ENCODE measurements at places on chromosomes 3 and 15.

DNA sequence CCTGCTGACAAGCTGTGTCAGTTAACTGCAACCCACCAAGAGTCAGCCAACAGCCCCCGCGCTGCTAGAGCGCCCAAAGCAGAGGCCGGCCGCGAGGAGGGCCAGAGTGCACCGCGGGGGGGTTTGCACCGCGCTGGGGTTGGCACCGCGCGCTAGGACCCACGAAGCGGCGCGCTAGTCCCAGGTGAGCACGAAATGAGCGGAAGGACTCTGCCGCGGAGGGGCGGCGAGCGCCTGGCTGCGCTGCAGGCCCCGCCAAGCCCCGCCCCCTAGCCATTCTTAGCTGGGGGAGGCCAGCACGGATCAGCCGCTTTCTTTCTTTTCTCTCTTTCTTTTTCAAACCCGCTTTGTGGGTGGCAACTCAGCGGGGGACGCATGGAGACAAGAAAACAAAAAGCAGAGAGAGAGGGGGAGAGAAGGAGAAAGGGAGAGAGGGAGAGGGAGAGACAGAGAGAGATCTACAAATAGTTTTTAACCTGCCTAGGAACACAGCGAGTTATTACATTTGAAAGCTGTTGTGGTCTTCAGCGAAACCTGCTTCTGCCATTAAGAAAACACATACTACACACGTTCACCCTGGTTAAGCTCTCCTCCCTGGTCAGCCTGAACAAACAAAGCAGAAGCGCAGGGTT, 6.9 kb upstream of the FOXB1 start:
- DNase-seq = no peak

- DNase-seq = no peak
Measured at GRCh38 chr3:83849106-83849730, 1109.6 kb upstream of the CADM2 start.

DNA sequence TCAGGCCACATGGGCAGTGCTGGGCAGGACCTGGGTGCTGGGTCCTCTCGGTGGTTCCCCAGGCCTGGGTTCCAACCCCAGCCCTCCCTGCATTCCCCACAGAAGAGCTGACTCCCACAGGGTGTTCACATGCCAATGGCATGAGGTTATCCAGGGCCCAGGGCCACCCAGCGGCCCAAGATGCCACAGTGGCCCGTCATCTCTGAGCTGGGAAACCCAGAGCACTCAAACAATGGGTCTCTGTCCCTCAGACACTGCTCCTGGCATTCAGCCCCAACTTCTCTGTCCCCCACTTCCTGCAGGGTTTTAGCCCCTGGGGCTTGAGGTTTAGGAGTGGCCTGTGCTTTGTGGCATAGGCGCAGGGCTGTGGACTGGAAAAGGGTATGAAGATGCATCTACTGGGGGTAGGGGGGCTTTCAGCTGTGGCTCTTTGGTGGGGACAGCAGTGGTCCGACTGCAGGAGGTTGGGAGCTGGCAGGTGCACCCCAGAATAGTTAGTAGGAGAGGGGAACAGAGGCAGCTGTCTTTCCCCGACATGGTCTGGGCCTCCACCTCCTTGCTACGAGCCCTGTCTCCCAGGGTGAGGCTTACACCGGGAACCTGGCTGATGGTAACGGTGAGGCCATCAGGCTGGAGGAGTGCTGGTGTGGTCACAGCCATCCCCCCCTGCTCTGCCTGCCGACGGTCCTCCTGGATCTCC, 1.7 kb downstream of the CCDC9B start:
- no peak for DNase-seq

DNA sequence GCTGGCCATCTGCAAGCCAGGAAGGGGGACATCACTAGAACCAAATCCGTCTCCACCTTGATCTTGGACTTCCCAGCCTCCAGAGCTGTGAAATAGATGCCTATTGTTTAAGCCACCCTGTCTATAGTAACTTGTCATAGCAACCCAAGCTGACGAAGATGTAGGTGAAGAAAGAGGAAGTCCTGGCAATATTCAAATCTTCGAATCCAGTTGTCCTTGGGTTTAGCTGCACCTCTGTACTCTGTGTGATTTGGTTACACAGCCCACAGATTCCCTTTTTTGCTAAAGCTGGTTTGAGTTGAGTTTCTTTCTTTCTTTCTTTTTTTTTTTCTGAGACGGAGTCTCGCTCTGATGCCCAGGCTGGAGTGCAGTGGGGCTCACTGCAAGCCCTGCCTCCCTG, 68.0 kb upstream of the XCR1 start:
- DNase-seq = no peak

GRCh38 chr3:133701435-133702358, 40.0 kb upstream of the TOPBP1 start:
- no peak for DNase-seq

DNA sequence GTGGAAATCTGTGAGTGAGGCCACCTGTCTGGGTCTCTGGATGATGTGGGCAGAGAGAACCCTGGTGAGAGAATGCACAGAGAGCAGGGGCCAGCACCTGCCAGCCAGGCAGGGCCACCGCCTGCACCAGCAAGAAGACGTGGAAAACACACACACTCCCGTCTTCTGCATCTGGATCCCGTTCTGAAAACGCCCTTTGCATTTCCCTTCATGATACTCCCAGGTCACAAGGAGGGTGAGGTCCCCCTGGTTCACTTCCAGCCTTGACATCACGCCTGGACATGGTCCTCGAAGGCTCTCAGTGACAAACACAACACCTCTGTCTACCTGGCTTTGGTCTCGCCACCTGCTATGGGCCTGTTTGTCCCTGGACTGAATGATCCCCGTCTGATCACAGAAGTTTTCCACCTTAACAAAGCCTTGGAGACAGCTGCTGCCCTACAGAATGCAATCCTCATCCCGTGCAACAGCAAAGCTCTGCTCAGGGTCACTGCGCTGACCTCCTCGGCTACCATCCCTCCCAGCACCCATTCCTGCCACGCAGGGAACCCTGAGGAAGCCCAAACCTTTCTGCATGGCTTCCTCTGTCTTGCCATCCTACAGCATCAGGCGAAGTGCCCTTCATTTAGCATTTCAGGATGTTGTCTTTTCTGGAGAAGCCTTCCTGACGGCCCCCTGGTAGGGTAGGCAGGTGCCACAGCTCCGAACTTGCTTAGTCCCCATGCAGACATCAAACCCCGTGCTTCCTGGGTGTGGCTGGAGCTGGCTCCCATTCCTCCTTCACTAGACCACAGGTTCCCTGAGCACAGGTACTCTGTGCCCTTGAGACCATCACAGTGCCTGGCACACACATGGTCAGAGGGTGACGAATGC, 122.5 kb downstream of the ATP10A start:
- no peak for DNase-seq

- DNase-seq = no peak
Measured at GRCh38 chr3:171058058-171058457, 31.5 kb upstream of the SLC2A2 start.

DNA sequence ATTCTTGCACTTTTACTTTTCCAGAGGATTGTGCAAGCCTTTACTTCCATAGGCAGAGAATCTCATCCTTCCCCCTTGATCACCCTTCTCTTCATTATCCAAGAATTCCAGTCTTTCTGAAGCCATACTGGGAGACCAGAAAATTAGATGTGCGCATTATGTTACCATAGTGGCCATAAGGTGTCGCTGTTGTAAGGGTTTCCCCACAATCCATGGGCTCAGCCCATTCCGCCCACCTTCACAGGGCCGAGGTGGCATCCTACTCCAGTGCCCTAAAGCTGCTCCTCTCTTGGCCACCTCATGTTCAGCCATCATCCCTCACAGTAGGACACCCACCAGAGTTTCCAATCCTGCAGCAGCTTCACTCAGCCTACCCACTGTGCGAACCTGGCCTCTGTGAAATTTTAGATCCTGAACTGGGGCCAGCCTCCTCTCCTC, 35.0 kb downstream of the CTSH start:
- DNase-seq = no peak

- no peak for DNase-seq
Measured at GRCh38 chr3:194287977-194288706, 63.0 kb downstream of the CPN2 start.

Measured in kidney (tissue), 22 donors.